ENCODE measurements at places on chromosomes 16 and 17.

DNA sequence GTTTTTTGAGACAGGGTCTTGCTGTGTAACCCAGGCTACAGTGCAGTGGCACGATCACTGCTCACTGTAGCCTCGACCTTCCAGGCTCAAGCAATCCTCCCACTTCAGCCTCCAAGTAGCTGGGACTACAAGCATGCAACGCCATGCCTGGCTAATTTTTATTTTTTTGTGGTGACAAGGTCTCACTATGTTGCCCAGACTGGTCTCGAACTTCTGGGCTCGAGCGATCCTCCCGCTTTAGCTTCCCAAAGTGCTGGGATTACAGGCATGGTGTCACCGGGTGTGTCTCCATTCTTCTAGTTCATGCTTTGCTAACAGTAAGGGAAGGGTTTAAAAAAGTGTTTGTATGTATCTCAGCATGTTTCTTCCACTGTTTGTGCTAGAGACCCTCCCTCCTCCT is 101.8 kb downstream of the HIC1 start:
- no peak for DNase-seq

DNA sequence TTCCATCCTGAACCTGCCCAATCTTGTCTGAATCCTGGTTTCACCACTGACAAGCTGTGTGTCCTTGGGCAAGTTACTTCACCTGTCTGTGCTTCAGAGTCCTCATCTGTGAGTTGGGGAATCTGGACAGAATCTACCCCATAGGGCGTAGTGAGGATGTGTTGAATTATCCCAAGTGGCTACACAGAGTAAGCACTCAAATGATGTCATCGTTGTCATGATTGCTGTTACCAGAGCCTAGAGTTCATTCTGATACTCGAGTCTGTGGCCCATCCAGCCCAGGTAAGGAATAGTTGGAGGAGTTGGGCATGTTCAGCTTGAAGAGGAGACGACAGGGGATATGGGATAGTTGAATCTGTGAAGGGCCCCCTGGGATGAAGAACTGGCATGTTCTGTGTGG is 45.9 kb downstream of the MAPT start:
- no peak for DNase-seq

DNA sequence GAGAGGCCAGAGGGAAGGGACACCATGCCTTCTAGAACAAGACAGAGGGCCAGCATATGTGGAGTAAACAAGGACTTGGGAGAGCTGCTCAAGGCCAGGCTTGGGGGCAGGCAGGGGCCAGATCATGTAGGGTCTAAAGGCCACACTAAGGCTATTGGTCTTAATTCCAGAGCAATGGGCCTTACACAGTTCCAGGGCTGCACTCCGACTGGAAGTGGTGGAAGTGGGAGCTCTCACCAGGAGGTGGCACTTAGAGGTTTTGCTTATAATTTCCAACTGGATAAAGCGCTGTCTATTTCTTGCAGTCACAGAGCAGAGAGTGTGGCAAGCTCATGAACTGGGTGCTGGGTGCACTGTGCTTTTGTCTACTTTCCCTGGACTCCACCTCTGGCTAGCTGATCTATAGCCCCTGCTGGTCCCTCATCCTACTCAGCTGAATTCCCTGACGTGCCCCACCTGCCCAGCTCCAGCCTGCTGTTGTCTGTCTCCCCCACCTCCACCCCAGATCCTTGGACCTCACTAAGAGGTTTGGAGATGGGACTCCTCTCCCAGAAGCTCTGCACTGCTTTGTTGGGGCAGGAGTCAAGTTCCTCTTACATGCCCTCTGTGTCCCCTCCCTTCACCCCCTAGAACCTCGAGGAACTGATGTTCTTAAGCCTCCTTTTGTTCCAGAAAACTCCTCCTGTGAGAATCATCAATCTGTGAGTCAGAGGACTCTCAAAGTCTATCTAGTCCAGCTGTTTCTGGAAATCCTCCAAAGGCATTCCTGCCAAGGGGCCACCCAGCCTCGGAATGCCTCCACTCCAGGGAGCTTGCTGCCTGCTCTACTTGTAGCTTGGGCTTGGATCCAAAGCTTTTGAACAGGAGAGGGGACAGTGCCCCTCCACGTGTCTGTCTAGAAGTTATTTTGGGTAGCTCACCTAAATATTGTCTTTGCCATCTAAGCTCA is 48.1 kb upstream of the KSR1 start:
- DNase-seq, result no peak

DNA sequence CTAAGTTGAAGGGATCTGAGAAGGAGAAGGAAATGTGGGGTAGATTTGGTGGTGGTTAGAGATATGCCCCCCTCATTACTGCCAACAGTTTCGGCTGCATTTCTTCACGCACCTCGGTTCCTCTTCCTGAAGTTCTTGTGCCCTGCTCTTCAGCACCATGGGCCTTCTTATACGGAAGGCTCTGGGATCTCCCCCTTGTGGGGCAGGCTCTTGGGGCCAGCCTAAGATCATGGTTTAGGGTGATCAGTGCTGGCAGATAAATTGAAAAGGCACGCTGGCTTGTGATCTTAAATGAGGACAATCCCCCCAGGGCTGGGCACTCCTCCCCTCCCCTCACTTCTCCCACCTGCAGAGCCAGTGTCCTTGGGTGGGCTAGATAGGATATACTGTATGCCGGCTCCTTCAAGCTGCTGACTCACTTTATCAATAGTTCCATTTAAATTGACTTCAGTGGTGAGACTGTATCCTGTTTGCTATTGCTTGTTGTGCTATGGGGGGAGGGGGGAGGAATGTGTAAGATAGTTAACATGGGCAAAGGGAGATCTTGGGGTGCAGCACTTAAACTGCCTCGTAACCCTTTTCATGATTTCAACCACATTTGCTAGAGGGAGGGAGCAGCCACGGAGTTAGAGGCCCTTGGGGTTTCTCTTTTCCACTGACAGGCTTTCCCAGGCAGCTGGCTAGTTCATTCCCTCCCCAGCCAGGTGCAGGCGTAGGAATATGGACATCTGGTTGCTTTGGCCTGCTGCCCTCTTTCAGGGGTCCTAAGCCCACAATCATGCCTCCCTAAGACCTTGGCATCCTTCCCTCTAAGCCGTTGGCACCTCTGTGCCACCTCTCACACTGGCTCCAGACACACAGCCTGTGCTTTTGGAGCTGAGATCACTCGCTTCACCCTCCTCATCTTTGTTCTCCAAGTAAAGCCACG is 28.3 kb downstream of the STH start:
- no peak for DNase-seq

DNA sequence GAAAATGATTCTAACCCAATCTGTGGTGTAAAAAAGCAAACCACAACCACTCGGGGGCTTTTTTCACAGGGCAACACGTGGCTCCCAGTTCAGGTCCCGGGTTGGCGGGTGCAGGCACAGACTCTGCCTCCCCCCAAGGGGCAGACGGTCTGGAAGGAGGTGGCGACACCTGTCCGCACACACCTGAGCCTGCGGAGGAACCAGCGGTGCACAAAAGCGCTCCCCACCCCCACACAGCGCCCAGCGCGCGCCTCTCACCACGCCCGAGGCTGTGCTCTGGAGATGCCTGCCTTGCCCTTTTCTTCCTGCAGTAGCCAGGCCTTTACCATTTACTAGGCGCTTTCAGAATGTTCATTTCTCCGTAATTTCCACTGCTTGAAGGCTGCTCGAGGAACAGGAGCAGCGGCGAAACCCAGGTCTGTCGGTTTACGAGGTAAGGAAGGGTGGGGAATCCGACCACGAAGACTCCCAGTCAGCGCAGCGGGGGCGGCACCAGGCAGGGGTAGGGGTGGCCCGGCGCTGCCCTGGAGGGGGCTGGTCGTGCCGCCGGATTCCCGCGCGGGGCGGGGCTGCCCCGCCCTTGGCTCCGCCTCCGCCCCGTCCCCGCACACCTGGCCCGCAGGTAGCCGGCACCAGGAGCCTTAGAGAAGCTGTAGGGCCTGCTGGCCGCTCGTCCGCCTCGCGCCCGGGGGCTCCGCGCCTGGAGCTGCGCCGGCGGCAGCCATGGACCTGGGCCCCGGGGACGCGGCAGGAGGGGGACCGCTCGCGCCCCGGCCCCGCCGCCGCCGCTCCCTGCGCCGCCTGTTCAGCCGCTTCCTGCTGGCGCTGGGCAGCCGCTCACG is at the start of gene USP43:
TSS of gene USP43 (plus strand) at position 608 of the 842 bp plus-strand sequence. CDS start at position 724, 116 bp downstream.
- no peak for DNase-seq

DNA sequence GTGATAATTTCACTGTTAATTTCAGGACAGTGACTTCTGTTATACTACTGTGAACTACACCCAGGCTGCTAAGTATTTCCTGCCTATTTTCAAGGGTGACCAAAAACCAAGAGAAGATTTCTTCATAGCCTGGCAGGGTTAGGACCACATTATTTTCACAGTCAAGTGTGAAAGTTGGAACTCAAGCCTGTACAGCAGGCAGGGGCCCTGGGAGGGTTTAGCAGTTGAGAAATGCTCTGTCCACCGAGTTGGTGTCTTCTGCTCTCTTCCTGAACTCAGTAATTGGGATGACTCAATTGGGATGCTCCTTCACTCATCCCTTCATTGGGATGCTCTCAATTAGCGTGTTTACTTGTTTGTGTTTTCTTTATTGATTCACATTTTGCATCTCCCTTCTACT is 347.3 kb upstream of the CDH11 start:
- DNase-seq, result no peak

DNA sequence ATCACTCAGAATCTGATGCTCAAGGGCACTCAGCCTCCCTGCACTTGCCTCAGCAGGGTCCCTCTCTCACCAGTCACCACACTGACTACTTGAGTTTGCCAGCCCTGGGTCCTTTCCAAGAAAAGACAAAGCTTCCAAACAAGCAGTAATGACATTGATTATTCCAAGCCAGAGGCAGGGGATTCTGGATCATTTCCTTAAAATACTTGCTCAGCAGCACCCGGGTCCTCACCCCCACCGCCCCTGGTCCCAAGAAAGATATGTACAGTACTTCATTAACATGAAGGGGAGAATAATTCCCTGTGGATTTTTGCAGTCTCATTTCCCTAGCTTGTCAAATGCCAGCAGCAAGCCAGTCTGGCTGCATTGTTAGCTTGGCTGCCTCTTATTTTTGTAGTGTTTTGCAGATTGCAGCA is 83.2 kb upstream of the GNAO1 start:
- no peak for DNase-seq

DNA sequence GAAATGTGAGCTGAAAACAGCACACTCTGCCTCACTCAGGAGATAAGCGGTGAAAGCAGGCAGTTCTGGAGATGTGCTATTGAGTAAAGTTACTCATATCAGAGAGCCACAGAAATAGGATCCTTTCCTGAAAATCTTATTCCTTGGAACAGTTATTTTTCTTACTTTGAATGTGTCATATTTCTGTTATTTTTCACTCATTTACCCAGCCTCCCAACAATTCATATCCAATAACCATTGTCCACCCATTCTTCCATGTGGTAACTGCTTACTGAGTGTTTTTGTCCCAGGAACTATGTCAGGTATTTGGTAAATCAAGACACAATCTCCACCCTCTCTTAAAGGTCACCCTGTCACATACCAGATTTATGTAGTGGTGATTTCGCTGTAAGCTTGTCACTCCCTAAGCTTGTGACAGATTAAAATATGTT is 144.9 kb downstream of the PARN start:
- no peak for DNase-seq

GRCh38 chr16:54407596-54407995 is 121.0 kb upstream of the IRX3 start:
- no peak for DNase-seq

- no peak for DNase-seq
These were observed 663.5 kb upstream of the GOT2 start for GRCh38 chr16:59397638-59398037.

GRCh38 chr16:1870365-1871082 is 1.4 kb downstream of the MEIOB start:
- DNase-seq, result no peak

DNA sequence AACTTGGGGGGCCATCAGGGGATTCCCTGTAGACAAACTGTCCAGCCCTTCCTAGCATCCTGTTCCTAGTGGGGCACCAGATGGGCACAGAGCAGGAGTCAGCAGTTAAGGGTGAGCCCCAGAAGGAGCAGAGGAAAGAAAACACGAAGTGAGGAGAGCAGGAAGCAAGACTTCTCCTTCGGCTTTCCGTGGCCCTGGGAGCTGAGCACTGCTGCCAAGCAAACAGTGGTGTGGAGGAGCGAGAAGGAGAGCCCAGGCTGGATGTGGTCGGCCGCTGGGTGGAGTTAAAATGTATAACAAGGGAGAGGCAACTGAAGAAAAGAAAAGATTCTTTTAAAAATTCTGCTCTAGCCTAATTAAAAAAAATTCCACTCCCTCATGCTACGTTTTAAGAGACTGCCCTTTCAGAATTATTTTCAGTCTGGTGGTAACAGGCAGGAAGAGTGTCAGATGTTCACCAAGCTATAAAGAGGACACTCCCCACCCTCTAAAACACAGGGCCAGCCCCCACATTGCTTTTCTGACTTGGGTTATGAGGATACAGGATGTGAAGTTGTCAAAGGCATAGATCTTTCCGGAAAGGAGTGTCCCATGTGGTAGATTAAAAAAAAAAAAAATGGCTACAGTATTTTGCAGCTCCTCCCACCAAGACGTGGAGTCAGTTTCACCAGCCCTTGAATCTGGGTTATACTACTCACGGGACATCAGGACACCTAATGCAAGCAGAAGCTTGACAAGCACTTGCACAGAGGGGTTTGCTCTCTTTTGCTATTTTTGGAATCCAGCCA is 74.9 kb upstream of the ZFHX3 start:
- DNase-seq, result no peak

DNA sequence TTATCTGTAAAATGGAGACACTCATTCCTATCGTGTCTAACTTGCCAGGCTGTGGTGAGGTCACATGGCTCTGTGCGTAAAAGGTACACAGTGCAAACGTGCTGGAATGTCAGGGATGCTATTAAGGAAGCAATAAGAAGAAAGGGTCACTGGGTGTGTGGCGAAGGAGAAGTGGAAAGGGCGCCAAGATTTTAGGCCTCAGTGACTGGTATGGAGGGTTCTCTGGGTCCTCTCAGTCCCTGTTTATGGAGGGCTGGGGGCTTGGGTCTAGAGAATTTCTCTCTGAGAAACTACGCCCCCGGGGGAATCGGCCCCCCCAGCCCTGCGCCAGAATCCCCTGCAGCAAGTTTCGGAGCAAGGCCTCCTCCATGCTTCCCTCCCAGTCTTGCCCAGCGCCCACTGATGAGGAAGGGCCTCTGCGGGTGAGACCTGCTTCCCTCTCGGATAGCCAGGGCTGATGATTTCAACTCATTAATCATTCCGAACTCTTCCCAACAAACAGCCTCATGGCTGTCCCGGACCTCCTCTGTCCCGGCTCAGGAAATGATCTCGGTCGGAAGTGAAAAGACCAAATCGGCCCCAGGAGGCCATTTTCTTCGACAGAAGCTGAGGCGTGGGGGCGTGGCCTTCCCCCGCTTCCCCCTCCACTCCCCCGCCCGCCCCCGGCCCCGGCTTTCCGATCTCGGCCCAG is 1.2 kb upstream of the HEXIM1 start:
- DNase-seq, result no peak

DNA sequence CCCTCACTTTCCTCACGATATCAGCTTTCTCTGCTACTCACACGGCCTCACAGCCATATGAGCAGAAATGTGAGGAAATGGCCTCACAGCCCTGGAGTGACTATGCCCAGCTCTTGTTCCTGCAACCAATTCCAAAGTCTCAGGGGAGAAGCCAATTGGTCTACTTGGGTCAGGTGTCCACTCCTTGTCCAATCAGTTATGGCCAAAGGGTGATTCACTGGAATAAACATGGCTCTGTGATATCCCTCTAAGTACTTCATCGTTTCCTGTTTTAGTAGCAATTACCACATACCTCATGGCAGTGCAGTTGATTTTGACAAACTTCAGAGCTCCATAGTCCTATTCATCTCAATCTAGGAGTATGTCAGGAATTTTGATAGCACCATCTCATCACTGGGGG is 195.4 kb downstream of the KATNIP start:
- DNase-seq, result no peak
